Liver (tissue), 10 donors: ENCODE measurements at places on chromosomes 1 and 21.

GRCh38 chr1:27570356-27570755 is 33.6 kb downstream of the AHDC1 start:
- DNase-seq, result no peak

DNA sequence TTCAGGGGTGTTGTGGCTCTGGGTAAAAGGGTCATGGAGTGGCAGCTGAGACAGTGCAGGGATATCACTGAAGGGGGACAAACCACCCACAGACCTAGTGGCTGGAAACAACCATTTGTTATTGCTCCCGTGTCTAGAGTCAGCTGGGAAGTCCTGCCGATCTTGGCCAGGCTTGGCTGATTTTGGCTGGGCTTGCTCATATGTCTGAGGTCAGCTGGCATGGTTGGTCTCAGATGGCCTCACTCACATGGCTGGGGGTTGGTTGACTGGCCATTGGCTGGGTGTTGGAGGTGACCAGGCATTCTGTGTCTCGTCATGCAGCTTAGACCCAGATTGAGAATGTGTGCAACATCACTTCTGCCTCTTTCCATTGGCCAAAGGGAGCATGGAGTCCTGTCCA is 203.8 kb upstream of the POU3F1 start:
- no peak for DNase-seq

- DNase-seq, result peak; percentile 54
Measured at GRCh38 chr21:46322351-46323226, 1.1 kb downstream of the C21orf58 start.

- DNase-seq, result no peak
Measured at GRCh38 chr1:27027575-27028250, 15.1 kb upstream of the TENT5B start.

GRCh38 chr1:1976031-1976430 is 27.6 kb downstream of the CFAP74 start:
- DNase-seq, result no peak

GRCh38 chr1:18062185-18062584 is 45.4 kb upstream of the IGSF21 start:
- no peak for DNase-seq

- no peak for DNase-seq
Measured at GRCh38 chr1:107019166-107019565, 37.3 kb upstream of the PRMT6 start.

- DNase-seq, result no peak
Measured at GRCh38 chr21:27033471-27033870, 66.6 kb upstream of the ADAMTS5 start.
